ENCODE measurements at places on chromosomes 4 and X.

GRCh38 chrX:131271274-131271673 lies 17.8 kb downstream of the IGSF1 start:
- DNase-seq = no peak

GRCh38 chrX:49877397-49878101 lies 1.7 kb upstream of the USP27X start:
- no peak for DNase-seq

DNA sequence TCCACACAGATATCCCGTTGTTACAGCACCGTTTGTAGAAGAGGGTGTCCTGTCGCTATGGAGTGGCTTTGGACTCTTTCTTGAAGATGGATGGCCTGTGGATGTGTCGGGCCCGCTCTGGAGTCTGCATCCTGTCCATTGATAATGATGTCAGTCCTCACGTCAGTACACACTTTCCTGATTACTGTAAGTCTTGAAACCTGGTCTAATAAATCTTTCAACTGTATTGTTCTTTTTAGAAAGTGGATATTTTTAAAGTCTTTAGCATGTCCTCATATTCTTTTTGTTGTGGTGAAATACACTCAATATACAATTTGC lies 14.9 kb downstream of the MSANTD1 start:
- DNase-seq = no peak

DNA sequence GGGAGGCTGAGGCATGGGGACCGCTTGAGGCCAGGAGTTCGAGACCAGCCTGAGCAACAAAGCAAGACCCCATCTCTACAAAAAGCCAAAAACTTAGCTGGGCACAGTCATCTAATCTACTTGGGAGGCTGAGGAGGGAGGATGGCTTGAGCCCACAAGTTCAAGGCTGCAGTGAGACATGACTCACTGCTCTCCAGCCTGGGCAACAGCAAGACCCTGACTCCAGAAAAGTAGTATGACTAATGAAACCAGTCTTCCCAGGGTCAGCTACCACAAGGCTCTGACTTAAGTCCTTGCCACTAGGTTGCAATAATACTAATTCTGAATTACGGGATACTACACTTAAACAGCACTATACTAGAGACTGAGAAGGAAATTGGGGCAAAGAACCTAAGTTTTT lies 33.1 kb downstream of the ERVMER34-1 start:
- DNase-seq = no peak

GRCh38 chrX:148536961-148537360 lies 36.5 kb downstream of the AFF2 start:
- DNase-seq = no peak

DNA sequence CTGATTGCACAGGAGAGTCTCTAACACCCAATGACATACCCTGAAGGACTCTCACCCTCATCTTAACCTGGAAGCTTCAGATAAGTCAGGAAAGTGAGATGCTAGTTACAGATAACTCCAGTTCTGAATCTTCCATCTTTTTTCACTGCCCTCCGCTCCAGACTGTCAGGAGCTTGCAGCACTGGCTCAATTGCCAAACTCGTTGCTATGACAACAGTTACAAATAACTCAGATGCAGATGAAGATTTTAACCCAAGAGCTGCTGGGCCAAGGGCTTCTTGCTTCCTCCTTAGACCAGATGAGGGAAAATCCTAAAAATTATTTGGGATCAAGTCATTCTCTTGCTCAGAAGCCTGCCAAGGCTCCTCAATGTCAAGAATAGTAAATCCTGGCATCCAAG lies 109.1 kb upstream of the HUWE1 start:
- no peak for DNase-seq

GRCh38 chrX:9876201-9876600 lies 90.0 kb downstream of the SHROOM2 start:
- DNase-seq = no peak

DNA sequence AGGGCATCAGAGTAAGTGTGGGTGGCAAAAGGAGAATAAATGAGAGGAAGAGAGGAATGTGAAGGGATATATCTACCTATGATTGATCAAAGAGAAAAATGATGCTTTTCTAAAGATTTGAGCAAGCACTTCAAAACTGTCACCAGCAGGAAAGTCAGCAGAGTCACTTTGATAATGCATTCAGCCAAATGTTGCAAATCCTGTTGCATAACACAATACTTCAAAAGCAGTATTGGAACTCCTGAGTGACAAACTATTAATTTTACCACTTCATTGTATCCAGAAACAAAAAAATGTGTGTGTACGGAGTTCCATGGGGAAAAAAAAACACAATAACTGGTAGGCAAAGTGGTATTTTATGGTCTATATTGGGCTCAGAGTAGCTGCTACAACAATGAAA lies 160.3 kb downstream of the EMCN start:
- DNase-seq = no peak

GRCh38 chr4:184921456-184921855 lies 95.7 kb upstream of the ACSL1 start:
- DNase-seq = no peak

DNA sequence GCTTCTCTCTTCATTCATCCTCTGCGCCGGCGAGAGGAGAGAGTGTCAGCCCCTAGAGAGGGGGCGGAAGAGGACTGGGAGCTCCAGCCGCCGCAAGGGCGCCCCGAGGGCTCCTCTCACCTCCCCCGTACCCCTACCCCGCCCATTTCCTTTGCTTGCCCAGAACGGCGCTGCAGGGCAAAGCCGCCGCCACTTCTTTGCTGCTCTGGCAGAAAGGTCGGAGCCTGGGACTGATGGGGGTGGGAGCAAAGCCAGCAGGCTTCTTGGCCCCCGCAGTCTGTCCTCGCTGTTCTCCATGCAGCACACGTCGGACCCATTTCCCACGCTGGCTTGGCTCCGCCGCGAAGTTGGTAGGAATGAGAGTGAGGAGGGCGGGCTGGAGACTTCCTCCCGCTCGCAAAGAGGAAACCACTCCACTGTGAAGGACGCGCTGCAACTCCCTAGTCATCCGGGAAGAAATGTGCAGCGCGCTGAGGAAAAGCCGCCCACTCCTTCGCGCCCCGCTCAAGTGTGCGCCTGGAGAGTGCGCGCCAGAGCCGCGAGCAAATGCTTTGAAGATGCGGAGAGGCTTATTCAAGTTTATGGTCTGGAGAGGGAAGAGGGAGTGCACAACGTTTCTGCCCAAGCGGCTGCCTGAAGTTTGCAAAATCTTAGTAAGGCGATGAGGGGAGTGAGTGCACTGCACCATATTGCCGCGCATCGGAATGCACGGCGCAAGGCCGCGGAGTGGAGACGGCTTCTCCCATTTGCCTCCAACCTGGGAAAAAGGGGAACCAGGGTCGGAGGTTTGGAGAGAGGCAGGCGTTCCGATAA lies 2.8 kb upstream of the PCDH7 start:
- DNase-seq = peak; percentile 69

- no peak for DNase-seq
Observed at GRCh38 chr4:39305912-39306677, 60.1 kb downstream of the RFC1 start.

GRCh38 chr4:170581322-170581721 lies 491.6 kb upstream of the AADAT start:
- no peak for DNase-seq

GRCh38 chr4:152659806-152660205 lies 20.0 kb downstream of the TMEM154 start:
- no peak for DNase-seq

DNA sequence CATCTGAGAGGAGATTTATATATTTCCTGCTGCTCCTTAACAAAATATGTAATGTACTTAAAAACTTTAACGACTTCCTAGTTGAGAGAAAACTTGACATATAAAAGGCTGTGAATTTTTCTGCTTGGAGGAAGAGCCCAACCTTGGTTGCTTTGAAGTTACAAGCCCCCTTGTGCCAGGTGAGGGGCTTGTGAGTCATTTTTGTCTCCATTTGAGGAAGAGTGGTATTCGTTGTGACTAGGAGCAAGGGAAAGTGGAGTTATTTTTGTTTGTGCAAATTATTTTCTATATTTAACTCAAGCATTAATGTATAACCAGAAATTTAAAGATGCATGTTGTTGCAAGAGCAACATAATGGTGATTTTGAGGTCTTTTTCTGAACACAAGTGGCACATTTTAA lies 99.0 kb upstream of the DDX3X start:
- no peak for DNase-seq

GRCh38 chr4:931194-931959 lies 739 bp downstream of the GAK start:
- no peak for DNase-seq

GRCh38 chr4:86891762-86892635 lies at the start of gene C4orf36:
TSS of gene C4orf36 (minus strand) at chr4:86892422. CDS start at chr4:86891520, 902 bp downstream.
- peak; percentile 88 for DNase-seq

DNA sequence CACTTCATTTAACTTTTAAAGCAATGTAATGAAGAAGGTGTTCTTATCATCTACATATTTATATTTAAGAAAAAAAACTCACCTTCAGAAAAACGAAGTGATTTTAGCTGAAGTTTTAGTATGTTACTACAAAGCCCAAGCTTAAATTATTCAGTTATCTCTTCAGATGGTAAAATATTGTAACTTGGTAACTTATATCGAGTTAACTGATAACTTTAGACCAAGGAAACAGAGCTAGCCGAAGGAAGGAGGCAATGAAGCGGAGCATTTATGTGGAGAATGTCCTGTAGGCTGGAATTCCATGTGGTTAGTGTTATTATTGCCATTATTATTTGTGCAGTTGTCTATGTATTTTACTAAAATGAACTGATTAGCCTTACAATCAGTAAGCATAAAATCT lies 1102.1 kb upstream of the LCORL start:
- DNase-seq = no peak

GRCh38 chr4:47667552-47667951 lies 170.3 kb downstream of the CORIN start:
- no peak for DNase-seq

- DNase-seq = no peak
Observed at GRCh38 chrX:129772796-129773431, 6.8 kb upstream of the SASH3 start.

GRCh38 chr4:100422894-100423293 lies 94.9 kb downstream of the EMCN start:
- no peak for DNase-seq

DNA sequence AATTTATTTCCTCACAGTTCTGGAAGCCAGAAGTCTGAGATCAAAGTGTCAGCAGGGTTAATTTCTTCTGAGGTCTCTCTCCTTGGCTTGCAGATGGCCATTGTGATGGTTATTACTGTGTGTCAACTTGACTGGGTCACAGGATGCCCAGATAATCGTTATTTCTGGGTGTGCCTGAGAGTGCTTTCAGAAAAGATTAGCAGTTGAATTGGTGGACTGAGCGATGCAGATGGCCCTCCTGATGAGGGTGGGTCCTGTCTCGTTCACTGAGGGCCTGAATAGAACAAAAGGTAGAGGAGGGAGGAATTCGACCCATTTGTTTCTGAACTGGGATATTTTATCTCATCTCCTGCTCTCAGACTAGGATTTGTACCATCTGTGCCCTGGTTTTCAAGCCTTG lies 15.7 kb downstream of the SMIM43 start:
- no peak for DNase-seq

DNA sequence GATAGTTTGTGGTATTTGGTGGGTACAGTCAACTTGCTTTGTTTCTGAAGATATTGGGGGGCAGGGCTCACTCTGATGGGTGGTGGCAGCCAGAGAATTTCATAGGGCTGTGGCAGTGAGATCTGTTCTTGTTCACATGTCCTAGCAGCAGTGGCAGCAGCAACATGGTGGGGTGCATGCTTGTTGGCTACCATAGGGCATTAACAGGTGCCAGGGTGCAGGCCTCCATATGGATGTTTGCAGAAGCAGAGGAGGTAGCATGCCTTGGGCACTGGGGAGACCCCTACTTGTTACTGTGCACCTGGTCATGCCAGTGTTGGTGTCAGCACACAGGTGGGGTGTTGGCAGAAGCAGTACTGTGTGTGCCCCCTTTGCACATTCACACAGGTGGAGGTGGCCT lies 96.3 kb upstream of the ZC4H2 start:
- no peak for DNase-seq

DNA sequence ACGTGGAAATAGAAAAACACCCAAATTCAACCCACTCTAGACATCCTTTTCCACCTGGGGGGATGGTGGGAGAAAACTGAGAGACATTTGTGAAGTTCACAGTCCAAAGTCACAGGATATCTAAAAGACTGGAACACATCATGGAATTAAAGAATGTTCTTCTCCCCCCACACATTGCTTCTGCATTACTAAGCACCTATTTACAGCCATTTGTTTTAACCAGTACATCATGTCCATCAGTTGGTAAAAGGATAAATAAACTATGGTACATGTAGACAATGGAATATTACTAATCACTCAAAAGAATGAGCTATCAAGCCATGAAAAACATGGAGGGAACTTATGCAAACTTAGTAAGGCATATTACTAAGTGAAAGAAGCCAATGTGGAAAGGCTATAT lies 185.5 kb upstream of the ANXA10 start:
- DNase-seq = no peak

GRCh38 chr4:7041801-7042502 lies 1.2 kb upstream of the TADA2B start:
- no peak for DNase-seq

DNA sequence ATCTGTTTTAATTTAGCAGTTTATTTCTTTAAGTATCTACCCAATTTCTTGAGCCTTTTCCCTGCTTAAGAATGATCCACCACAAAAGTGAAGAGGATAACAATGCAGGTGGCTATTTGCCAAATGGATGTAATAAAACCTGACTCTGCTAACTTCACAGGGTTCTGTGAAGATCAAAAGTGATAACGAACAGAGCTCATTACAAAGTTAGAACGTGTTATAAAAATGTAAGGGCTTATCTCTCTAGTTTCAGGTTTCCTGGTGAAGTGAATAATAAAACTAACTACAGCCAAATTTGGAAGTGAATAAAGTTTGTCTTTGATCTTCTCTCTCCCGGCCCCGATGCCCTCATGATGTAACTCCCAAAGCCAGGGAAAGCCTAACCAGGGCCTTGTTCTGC lies 497.9 kb downstream of the SMARCA1 start:
- no peak for DNase-seq

- no peak for DNase-seq
Observed at GRCh38 chr4:118331352-118331751, 21.5 kb downstream of the PRSS12 start.
